ENCODE measurements at places on chromosomes 5 and 9.

GRCh38 chr5:55175781-55176175 lies 2.8 kb upstream of the CDC20B start:
- no peak for DNase-seq

- DNase-seq, result no peak
These were observed 128.7 kb upstream of the BOD1 start for GRCh38 chr5:173745123-173745522.

- no peak for DNase-seq
These were observed 6.6 kb upstream of the UBQLN1 start for GRCh38 chr9:83714329-83714728.

- no peak for DNase-seq
These were observed 7.8 kb downstream of the NOL6 start for GRCh38 chr9:33465596-33466564.

DNA sequence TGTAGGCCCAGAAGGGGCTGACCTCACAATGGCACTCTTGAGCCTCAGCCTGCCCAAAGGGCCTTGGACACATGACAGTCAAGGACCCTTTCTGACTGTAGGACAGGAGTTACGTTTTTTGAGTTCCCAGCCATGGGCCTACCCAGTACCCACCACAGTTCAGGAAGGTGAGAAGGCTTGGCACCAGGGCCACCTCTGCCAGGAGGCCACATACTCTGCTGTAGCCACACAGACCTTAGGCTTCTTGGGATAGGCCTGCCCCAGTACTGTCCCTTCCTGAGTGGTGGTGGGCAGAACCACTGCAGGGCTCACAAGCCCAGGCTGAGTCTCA lies 12.8 kb downstream of the PDLIM4 start:
- DNase-seq, result no peak

GRCh38 chr5:74903165-74903787 lies 37.1 kb upstream of the FAM169A start:
- DNase-seq, result no peak

DNA sequence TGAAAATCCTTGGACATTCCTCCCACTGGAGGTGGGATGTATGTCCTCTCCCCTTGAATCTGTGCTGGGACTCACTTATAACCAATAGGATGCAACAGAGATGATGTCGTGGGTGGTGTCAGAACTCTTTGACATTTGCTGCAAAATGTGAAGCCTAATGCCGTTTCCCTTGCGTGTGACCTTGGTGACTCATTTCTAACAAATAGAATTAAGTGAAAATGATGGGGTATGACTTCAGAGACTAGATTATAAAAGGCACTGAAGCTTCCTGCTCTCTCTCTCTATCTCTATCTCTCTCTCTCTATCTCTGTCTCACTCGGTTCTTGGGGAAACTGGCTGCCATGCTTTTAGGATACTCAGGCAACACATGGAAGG lies 126.1 kb upstream of the STC2 start:
- DNase-seq, result no peak

- DNase-seq, result no peak
These were observed 213.7 kb downstream of the TLR4 start for GRCh38 chr9:117917873-117918272.

- no peak for DNase-seq
These were observed 4.5 kb downstream of the SLC36A1 start for GRCh38 chr5:151451626-151452520.

DNA sequence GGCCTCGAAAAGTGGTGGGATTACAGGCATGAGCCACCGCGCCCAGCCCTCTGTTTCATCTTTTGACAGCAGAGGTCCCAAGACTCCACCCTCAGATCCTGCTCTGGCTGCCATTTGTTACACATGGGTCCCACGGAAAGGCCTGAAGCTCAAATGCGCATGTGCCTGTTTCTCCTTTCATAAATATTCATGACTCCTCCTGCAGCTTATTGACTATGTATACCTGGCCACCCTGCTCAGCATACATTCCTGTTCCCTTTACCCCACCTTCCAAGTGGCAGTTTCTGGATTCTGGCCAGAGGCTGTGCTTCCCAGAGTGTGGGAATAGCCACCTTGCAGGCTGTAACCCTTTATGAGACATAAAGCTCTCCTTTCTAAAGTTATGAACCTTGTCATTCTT lies 46.5 kb downstream of the AUH start:
- no peak for DNase-seq

- no peak for DNase-seq
These were observed 7.6 kb upstream of the PRUNE2 start for GRCh38 chr9:76913467-76913866.

- no peak for DNase-seq
These were observed 29.2 kb upstream of the FBP1 start for GRCh38 chr9:94668418-94668927.

GRCh38 chr9:16068476-16068875 lies 515.6 kb downstream of the CCDC171 start:
- no peak for DNase-seq

DNA sequence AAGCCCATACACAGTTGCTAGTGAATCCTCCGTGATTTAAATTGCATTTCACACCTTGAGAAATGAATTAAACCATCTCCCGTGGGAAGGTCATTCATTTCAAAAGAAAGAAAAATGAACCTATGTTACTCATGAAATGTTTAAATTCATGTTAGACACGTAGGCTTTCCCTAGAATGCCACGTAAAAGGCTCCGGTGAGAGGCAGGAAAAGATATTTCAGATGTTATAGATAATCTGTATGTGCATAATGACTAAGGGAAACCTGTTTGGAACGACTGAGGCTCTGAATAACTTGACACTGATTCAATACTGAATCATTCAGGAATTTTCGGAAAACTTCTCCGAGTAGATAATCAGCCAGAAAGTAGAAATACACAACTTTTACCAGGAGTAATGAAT lies 134.3 kb upstream of the ICE1 start:
- no peak for DNase-seq

DNA sequence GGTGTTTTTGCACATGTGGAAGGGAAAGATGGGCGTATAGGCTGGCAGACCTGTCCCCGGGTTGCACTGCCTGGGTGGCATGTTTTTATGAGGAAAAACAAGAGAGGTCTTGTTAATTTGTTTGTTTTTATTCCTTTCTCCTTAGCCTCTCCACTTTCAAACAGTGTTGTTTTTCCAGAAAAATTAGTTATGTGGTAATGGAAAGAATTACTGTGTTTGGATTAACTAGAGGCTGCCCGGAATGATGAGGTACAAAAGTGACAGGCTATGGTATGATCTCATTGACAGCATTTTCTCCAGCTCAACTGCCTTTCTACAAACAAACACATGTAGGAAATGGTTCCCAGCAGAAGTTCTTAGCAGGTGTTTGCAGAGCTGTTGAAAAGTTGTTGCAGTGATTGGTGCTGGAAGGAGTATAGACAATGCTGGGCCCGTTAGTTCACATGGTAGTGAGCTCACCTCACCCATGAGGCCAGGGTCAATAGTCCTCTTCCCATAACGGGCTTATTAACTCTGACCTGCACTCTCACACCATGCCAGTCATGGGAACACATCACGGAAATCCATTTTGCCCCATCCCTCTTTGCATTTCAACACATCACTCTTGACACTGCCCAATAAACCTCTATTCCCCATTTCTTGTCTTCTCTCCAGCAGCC lies 111.3 kb upstream of the SAP30L start:
- no peak for DNase-seq

DNA sequence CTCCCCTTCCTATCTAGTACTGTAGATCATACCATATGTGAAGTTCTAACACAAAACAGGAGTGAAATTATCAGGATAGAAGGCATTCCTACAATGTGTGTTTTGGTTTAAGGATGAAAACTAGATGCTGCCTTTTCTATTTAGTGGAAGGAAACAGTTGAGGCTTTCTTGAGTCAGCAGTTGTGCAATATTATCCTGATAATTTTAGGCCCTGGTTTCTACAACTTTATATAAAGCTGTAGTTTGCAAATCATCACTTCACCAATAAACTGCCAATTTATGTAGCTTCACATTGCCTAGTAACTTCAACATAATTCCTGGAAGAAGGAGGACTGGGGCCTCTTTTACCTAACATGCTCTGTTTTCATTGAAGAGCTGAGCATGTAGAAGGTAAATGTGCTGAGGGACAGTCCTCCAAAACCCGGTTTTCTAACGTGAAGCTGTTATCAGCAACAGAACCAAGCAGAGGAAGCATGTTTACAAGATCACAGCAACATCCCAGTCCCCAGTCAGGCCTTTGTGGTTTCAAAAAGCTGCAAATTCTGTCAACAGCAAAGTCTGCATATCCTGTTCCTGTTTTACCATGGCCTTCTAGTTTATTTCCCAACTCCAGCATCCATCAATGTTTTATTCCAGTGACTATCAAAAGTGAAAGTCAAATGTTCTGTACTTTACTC lies 513.4 kb upstream of the MEF2C start:
- no peak for DNase-seq

DNA sequence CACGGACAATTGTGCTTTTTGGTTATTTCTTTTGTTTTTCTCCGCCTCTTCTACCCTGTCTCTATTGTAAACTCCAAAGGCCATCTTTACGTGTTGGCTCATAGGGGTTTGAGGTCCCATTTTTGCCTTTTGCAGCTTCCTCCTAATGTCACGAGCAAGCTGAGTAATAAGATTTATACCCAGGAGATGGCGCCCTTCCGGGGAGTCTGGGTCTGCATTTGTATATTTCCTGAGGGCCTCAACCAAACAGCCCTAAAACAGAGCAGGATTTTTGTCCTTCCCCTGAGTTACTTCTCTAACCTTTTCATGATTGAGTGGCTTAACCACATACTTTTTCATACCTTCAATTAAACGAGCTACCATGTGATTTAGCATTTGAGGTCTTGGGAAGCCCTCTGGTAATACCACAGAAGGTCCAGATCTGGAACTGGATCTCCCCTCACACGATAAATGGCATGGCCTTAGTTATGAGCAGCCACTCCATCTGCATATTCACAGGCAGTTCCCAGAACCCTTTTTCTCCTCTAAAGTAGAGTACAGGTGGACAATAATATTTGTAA lies 11.2 kb upstream of the CFAP95 start:
- DNase-seq, result no peak

GRCh38 chr5:170923910-170924620 lies 62.2 kb downstream of the RANBP17 start:
- no peak for DNase-seq

GRCh38 chr9:116236979-116237378 lies 83.4 kb downstream of the PAPPA start:
- no peak for DNase-seq

- no peak for DNase-seq
These were observed 273.2 kb downstream of the SAXO1 start for GRCh38 chr9:18759827-18760226.

DNA sequence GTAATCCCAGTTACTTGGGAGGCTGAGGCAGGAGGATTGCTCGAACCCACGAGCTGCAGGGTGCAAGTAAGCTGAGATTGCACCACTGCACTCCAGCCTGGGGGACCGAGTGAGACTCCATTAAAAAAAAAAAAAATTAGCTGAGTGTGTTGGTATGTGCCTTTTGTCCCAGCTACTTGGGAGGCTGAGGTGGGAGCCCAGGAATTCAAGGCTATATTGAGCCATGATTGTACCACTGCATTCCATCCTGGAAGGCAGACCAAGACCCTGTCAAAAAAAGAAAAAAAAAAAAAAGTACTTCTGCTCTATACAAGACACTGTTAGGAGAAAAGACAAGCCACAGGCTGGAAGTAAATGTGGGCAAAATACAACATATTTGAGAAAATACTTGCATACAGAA lies 68.5 kb upstream of the FBXW11 start:
- DNase-seq, result no peak

DNA sequence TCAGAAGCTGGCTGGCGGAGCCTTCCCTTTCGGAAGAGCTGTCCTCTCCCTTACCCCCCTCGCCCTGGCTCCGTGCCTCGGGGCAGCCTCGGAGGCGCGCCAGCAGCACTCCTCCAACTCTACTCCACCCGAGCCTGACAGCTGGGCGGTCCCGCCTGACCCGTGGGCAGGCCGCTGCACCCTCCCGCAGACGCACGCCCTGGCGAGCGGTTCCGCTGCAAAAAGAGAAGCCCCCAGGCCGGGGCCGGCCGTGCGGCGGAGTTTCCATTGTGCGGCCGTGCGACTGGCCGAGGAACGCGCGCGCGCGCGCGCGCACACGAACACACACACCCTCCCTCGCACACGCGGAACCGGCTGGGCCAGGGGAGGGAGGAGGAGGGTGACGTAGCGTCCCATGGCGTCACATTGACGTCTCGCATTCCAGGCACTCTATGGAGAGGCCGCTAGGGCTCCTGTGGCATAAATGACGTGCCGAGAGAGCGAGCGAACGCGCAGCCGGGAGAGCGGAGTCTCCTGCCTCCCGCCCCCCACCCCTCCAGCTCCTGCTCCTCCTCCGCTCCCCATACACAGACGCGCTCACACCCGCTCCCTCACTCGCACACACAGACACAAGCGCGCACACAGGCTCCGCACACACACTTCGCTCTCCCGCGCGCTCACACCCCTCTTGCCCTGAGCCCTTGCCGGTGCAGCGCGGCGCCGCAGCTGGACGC lies at the start of gene NR4A3:
NR4A3 (plus strand) TSS at position 490 of the 713 bp plus-strand sequence. CDS start 6,158 bp downstream, outside the sequence.
- peak; percentile 91 for DNase-seq

GRCh38 chr9:104856413-104856941 lies 71.5 kb downstream of the ABCA1 start:
- no peak for DNase-seq

DNA sequence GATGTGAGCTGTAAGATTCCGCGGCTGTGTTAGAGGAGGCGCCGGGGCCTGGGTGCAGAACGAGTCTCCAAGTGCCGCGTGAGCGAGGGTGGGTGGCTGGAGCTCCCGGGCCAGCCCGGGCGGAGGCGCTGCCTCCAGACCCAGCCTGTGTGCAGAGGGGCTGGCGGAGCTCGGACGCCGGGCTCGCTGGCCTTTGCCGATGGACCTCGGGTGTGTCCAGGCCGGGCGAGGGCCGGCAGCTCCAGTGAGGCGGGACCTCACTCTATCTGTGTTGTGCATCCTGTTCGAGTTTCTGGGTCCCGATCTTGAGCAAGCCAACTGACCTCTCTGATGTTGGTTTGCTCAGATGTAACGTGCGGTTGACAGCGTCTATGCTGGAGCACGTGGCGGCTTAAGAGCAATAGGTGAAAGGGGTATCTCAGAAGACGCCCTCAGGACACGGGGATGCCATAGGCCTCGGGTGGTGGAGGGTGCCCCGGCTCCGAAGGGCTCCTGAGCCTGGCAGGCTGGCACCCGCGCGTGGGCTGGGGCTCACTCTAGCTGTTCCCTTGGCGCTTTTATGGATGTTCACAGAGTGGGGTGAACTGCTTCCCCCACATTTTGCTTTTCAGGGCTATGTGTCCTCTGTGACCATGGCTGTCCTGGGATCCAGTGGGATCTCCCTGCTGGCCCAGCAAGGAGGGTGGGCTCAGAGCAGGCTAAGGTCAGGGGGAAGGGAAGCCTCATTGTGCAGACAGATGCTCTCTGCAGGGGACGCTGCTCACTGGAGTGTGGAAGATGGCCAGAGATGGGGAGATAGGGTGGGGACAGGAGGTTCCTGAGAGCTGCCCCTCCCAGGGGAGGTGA lies 69.8 kb downstream of the MRPL36 start:
- DNase-seq, result no peak

GRCh38 chr9:30410273-30410672 lies 1974.2 kb upstream of the ACO1 start:
- DNase-seq, result no peak

GRCh38 chr9:129464972-129465833 lies 155.7 kb downstream of the C9orf50 start:
- no peak for DNase-seq

All from stimulated activated CD8-positive, alpha-beta memory T cell treated with anti-CD3 and anti-CD28 coated beads, Interleukin-7, amount 100 ng/mL, for 4 hours (primary cell).